DMS 273 treated with DMSO at 0.1 percent for 48 hours (cell line): ENCODE measurements at places on chromosomes 13 and 19.

- no peak for DNase-seq
Measured at GRCh38 chr19:925087-925525, 729 bp upstream of the ARID3A start.

DNA sequence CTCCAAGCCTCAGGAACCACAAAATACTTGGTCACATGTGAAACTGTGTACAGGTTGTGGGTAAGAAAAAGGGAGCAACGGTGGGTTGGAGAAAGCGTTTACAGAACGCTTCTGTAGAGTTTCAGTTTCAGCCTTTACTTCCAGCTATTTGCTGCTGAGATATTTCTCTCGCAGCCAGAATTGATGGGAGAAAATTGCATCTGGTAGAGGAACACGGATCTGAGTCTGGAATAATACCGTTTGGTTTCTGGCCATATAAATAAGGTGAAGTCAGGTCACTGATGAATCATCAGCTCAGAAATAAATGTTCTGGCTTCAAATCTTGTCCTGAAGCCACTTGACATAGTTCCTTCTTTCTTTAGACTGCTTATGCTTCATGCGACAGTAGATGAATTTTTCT is 20.3 kb upstream of the RFC3 start:
- DNase-seq, result no peak

DNA sequence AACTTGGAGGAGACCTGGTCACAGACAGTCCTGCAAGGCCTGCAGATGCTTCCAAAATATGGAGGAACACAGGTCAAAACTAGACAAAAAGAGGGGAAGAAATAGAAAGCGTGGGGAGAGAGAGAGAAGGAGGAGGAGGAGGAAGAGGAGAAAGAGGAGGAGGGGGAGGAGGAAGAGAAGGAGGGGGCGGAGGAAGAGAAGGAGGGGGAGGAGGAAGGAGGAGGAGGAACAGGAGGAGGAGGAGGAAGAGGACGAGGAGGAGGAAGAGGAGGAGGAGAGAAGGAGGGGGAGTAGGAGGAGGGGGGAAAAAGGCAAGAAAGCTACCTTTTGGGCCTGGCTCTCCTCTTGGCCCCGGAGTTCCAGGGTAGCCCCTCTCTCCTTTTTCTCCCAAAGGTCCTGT is 105.8 kb downstream of the COL4A1 start:
- no peak for DNase-seq

GRCh38 chr13:22311734-22312404 is 641.0 kb downstream of the FGF9 start:
- DNase-seq, result no peak

DNA sequence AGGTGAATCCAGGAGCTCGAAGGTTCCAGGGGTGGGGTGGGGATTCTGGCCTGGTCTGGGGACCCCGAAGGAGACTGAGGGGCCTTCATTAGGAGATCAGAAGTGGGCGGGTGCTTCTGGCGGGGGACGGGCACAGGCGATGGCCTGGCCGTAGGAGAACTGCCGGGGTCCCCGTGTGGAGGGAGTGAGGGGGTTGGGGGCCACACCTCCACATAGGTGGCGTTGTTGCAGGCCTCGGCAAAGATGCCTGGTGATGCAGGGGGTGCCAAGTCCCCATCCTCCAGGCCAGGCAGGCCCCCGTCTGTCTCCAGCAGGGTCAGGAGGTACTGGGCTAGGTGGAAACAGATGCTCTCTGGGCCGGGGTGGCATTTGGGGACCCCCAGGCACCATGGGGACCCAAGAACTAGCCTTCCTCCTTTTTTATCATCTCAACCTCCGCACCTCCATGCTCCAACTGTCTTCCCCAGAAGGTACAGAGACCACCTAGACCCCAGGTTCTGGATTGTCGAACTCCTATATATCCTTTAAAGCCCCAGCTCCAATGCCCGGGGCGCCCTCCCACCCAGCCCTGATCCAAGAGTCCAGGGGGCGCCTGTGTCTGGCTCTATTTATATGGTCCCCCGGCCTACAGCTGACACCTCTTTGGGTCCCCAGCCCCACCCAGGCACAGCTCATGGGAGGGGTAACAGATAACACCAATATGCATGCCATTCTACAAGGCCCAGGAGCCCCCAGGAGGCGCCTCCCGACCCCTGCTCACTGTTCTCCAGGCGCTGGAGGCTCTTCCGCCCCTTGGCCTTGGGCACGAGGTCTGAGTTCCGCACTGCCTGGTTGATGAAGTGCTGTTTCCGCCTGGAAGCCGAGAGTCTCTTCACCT is 8.2 kb downstream of the RNU6-9 start:
- DNase-seq, result no peak

GRCh38 chr19:20664901-20665781 is 3.8 kb upstream of the ZNF626 start:
- DNase-seq, result no peak
